ENCODE measurements at places on chromosomes 12 and 14.

GRCh38 chr14:76761136-76761959, at the start of gene VASH1:
VASH1 (plus strand) TSS chr14:76761468; CDS start chr14:76762822, 1,354 bp downstream.
- DNase-seq: peak; percentile 28

DNA sequence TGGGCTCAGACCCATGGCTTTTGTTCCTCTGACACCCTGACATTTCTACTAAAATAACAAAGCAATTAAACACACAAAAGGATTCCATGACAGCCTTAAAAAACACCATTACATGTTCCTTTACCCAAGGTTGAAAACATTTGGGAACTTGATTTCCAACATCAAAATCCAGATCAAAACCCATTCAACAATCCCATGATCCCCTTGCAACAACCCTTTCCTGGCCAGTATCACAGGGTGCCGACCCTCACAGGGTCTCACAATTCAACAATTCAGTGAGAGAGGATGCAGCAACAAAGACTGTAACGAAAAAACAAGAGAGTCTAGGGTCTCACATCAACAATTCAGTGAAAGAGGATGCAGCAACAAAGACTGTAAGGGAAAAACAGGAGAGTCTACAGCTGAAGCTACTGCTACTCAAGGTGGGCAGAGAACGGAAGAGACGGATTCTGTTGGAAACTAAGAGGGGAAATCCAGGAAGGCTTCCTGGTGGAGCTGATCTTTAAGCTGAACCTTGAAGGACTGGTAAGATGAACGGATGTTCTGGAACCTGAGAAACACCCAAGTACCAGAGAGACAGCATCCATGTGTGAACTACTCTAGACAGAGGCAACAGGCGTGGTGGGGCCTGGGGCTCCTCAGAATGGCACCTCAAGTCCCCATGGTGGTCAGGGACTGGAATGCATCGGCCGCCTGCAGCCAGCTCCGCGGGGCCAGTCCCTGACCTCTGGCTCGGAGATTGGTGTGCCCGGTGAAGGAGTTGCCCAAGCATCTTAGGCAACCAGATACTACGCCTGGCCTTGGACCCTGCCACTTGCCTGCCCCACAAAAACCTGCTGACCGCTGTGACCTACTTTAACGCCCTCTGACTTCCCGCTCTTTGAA, 22.7 kb upstream of the ZFP36L1 start:
- peak; percentile 32 for DNase-seq

GRCh38 chr12:72523754-72524153, 251.6 kb downstream of the TRHDE start:
- no peak for DNase-seq

- no peak for DNase-seq
Measured at GRCh38 chr14:64719601-64720000, 15.4 kb downstream of the PLEKHG3 start.

DNA sequence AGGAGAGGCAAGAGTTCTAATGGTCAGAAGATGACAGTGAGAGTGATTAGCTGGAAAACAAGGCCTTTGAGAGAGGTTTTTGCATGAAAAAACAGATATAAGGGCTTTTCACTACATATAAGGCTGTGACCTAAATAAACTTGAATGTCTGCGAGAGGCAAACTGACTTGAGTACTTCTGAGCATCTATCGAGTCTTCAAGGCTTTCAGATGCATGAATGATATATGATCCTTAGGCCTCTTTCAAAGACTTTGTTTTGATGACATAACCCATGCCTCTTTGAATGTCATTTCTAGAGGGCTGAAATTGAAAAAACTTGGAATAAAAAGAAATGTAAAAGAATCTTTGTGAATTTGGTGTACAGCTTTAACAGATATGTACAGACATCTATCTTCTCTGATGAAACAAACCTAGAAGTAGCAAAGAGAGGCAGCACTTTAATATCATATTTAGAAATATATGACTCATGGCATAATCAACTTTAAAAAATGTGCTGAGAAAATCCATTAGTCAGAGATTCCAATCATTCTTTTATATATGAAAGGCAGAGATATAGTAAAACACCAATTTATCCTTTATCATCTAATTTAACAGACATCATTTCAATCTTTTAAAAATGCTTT, 72.6 kb downstream of the PPM1H start:
- no peak for DNase-seq

Measured in activated naive CD4-positive, alpha-beta T cell (primary cell).